ENCODE measurements at places on chromosomes 4 and X.

GRCh38 chr4:1846580-1846979 is 9.4 kb downstream of the LETM1 start:
- no peak for DNase-seq

DNA sequence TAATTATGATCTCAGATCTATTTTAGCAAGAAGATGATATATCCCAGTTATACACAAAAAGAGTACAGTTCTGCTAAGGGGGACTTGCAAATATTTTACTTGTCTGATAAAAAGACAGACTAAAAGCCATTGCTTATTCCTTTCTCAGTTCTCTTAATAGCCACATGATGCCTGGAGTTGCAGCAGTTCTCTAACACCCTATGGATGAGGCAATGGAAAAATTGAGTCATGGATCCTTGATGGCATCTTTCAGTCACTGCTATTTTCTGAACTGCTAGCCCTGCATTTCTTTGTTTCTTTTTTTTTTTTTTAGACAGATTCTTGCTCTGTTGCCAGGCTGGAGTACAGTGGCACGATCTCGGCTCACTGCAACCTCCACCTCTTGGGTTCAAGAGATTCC is 1956.7 kb downstream of the C4orf33 start:
- no peak for DNase-seq

- DNase-seq: no peak
These were observed 157.0 kb downstream of the FRAS1 start for GRCh38 chr4:78214078-78214477.

- no peak for DNase-seq
These were observed 56.0 kb downstream of the NUDT11 start for GRCh38 chrX:51440365-51440764.

DNA sequence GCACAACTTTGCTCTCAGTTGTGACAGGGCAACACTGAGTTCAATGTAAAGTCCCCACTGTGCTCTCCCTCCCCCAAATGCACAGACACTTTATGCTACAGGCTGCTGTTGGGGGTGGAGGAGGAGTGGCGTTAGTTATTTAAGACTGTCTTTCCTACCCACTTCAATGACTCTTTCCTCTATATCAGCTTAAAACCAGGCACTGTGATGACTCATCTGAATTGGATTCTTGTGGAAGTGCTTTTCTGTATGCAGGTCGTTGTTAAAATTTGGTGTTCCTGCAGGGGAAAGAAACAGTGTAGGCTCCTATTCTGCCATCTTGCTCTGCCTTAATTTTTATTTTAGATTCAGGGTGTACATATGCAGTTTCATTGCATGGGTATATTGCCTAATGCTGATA is 1157.2 kb upstream of the ADGRL3 start:
- DNase-seq: no peak

- DNase-seq: no peak
These were observed 54.2 kb upstream of the RASSF6 start for GRCh38 chr4:73674451-73674919.

- DNase-seq: no peak
These were observed 240.0 kb upstream of the PSAPL1 start for GRCh38 chr4:7674706-7675105.

DNA sequence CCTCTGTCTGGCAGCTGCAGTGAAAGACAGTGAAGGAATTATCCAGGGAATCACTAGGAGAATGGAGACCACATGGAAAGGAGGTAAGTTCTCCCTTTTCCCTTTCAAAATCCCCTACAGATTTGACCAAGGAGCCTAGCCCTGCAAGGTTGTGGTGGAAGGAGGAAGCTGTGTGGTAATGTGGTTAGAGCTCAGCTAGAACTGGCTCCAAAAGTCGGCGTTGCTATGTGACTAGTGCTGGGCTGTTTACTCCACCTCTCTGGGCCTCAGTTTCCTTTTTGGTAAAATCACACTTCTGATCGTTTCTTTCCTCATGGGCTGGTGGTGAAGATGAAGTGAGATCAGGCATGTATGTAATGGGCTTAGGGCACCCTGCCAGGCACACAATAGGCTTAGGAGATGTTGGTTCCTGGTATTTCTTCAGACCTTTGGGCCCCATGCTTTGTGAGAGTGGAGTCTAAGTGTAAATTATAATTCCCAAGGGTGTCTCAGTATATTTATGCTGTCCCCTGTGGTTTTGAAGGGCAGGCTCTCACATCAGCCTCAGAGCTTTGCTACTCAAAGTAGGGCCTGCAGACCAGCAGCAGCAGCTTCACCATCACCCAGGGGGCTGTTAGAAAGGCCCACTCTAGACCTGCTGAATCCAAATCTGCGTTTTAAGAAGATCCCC is 183.7 kb upstream of the BCOR start:
- no peak for DNase-seq

GRCh38 chrX:82676386-82676785 is 831.7 kb upstream of the POU3F4 start:
- no peak for DNase-seq

DNA sequence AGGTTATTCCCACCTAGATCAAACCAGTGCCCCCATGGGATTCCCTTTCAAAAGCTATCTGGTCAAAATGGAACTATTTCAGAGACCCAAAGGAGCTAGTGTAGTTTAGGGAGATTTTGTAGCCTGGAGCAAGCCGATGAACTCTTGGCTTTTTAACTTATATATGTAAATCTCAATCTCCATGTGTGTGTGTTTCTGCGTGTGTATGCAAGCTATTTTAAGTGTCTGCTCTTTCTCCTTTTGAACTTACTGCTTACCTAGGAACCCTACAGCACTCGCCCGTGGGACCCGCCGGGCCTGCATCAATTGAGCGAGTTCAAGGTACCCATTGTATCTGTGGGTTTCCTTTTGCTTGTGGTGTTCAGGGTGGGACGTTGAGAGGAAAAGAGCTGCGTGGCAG is 10.4 kb downstream of the CSTF2 start:
- DNase-seq: no peak

DNA sequence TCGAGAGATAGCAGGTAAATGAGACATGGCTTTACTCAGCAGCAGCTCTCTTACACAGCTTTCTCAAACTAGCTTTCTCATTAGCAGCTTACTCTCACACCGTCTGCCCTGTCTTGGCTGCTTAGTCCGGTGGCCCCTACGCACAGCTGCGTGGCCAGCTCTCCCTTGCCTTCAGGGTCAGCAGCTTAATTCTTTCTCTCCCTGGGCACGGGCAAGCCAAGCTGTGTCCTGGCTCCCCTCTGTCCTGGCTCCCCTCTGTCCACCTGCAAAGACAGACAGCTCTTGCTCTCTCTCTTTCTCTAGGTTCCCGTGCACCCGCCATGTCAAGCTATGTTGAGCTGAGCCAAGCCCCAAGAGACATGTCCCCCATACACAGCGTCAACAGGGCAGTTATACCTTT is 39.4 kb downstream of the ZNF185 start:
- DNase-seq: no peak

GRCh38 chr4:26021417-26022345 is 107.7 kb downstream of the SMIM20 start:
- DNase-seq: no peak

GRCh38 chr4:165813606-165814005 is 59.4 kb upstream of the TLL1 start:
- no peak for DNase-seq

GRCh38 chr4:117422297-117422696 is 336.9 kb upstream of the TRAM1L1 start:
- DNase-seq: no peak

- DNase-seq: no peak
These were observed 14.0 kb downstream of the MTM1 start for GRCh38 chrX:150582338-150582948.

GRCh38 chrX:15514279-15514678 is 13.7 kb downstream of the BMX start:
- no peak for DNase-seq

GRCh38 chr4:2735869-2736268 is 20.3 kb downstream of the TNIP2 start:
- DNase-seq: no peak

- DNase-seq: peak; percentile 49
These were observed 75.0 kb downstream of the PTTG2 start for GRCh38 chr4:38034986-38035882.

DNA sequence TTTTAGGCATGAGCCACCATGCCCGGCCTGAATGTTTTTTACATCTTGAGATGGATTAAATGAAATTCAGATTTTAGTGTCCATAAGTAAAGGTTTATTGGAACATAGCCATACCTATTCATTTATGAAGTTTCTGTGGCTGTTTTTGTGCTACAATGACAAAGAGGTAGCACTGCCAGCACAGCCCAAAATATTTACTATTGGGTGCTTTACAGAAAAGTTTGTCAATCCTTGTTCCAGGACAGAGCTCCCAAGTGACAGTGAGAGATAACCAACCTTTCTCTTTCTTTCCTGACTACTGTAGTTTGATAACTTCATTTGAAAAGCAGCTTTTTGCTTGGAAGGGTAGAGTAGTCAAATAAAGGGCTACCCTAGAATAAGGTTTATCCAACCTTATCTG is 116.2 kb downstream of the CAMK2D start:
- no peak for DNase-seq

DNA sequence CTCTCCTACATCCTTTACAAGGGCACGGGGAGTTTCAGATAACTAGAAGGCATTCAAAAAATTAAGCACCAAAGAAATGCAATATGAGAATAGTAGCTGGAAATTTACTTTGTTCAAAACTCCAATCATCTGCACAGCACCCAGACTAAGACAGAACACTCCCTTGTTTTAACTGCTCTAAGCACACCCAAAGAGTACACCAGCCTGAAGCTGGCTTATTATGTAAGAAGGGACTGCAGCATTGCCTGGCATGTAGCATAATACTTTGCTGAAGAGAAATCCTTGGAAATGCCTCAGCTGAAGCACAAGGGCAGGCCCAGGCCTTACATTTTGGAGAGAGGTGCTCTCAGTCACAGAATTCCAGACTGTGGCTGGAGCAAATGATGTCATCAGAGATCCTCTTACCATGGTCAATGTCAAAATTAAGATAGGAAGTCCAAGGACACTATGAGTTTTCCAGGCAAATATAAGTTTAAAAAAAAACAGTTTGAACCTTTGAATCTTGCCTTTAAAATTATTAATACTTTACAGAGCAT is 14.8 kb downstream of the ARHGEF6 start:
- DNase-seq: no peak

GRCh38 chrX:42857766-42858165 is 79.8 kb upstream of the PPP1R2C start:
- DNase-seq: no peak
